Activated CD8-positive, alpha-beta memory T cell treated with anti-CD3 and anti-CD28 coated beads, Interleukin-2, amount 10 ng/mL, durations not matched to agents 7 days and 5 days (primary cell): ENCODE measurements at places on chromosomes 7 and 10. TPM values are rescaled to one million over a fixed set of nuclear protein-coding genes. Genes with fewer than 3 reads are reported as not detected.
A peak's percentile ranks its signal among the peaks of the same experiment; 100 is the strongest.

- no peak for DNase-seq
- no peaks in the 10 kb centered on the region for H3K27me3 ChIP-seq
- no peaks in the 10 kb centered on the region for H3K4me1 ChIP-seq
- no peak overlapping the region for H3K4me3 ChIP-seq
These were observed 421.5 kb downstream of the GPAM start for GRCh38 chr10:111762114-111762513.

GRCh38 chr10:11164803-11165590 lies 147.3 kb downstream of the CELF2 start:
- no peaks in the 10 kb centered on the region for H3K27me3 ChIP-seq
- H3K4me3 ChIP-seq = no peak overlapping the region
- DNase-seq = peak; percentile 90
- H3K36me3 ChIP-seq = peaks cover 13% of the 10 kb centered on the region
- H3K27ac ChIP-seq = peak overlapping the region; percentile 97

GRCh38 chr10:100519311-100520051 lies at the start of gene SEC31B:
Gene SEC31B (minus strand): TSS chr10:100519861. CDS start chr10:100516952, 2,909 bp downstream.
- H3K4me1 ChIP-seq = peaks cover 34% of the 10 kb centered on the region
- H3K4me3 ChIP-seq = no peak within 1 kb of the TSS
- DNase-seq = no peak

DNA sequence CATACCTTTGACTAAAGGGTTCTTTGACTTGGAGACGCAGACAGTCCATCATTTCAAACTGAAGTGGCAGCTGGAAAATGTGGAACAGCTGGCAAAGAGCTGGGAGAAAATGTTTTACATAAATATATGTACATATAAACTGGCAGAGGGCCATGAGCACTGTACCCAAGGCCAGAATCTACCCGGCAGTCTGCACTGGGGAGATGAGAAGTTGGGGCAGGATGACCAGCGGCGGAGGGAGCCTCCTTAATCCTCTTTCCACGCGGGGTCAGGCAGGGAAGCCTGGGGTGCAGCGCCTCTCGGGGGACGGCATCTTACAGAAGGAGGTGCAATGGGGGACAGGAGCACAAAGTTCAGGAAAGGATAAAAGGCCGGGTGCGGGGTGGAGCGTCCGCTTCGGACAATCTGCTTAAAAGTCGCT lies 1.3 kb downstream of the GLI3 start:
- H3K27me3 ChIP-seq = peaks cover 79% of the 10 kb centered on the region
- peak overlapping the region; percentile 57 for H3K4me3 ChIP-seq
- peaks cover 8% of the 10 kb centered on the region for H3K4me1 ChIP-seq
- no peaks in the 10 kb centered on the region for H3K36me3 ChIP-seq
- DNase-seq = no peak

DNA sequence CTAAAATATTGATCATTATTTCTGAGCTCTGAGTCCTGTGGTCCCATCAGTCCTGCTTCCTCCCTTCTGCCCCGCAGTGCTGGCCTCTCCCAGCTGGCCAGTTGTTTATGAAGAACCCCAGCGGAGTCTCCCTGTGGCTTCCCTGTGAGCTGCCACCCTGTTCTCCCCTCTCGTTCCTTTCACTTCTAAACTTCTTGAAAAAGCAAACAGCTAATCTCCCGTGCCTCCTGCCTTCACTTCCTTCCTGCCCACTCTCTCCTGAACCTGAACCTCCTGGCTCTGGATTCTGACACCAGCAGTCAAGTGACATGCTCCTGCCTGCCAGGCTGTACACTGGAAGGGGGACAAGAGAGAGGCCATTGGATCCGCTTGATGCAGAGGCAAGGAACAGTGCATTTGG lies 63.7 kb upstream of the ZPBP start:
- H3K27me3 ChIP-seq = no peaks in the 10 kb centered on the region
- peak overlapping the region; percentile 44 for H3K27ac ChIP-seq
- no peak for DNase-seq
- H3K4me1 ChIP-seq = peaks cover 18% of the 10 kb centered on the region
- no peak overlapping the region for H3K4me3 ChIP-seq

DNA sequence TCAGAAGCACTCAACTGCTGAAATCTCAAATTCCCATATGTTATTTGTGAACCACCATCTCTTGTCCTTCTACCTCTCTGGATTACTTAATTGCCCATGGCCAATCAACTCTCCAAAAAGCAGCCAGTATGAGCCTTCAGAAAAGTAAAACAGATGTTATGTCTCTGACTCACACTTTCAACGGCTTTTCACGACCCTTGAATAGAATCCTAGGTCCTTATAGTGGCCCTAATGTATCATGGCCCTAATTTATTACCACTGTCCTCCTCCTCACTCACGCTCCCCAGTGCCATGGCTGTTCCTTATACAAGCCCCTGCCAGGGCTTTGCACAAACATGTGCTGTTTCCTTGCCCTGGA lies 20.0 kb downstream of the ZNF438 start:
- H3K4me3 ChIP-seq = no peak overlapping the region
- no peaks in the 10 kb centered on the region for H3K27me3 ChIP-seq
- H3K4me1 ChIP-seq = peaks cover 9% of the 10 kb centered on the region

DNA sequence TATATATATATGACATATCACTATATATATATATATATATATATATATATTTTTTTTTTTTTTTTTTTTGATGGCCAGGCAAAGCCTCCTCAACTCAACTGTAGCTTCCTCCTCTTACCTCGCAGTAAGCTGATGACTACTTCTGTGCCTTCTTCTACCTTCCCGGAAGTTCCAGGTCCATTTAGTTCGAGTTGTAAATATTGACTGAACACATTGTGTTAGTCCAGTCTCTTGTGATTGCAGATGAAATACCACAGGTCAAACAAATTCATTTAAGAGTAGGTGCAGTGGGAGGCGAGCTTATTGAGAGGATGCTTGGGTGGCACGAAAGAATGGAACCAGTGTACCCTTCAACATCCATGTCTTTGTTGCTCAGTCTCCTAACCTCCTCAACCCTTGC lies 144.6 kb downstream of the ST7 start:
- no peak for DNase-seq
- H3K4me3 ChIP-seq = no peak overlapping the region
- peaks cover 7% of the 10 kb centered on the region for H3K4me1 ChIP-seq
- H3K27ac ChIP-seq = no peak overlapping the region
- H3K27me3 ChIP-seq = no peaks in the 10 kb centered on the region
- H3K36me3 ChIP-seq = no peaks in the 10 kb centered on the region

GRCh38 chr7:37732253-37732652 lies 48.7 kb downstream of the GPR141 start:
- peaks cover 32% of the 10 kb centered on the region for H3K27me3 ChIP-seq
- DNase-seq = no peak
- no peaks in the 10 kb centered on the region for H3K4me1 ChIP-seq
- no peak overlapping the region for H3K27ac ChIP-seq
- H3K4me3 ChIP-seq = no peak overlapping the region

- no peaks in the 10 kb centered on the region for H3K36me3 ChIP-seq
- H3K4me1 ChIP-seq = no peaks in the 10 kb centered on the region
- no peak overlapping the region for H3K4me3 ChIP-seq
- no peak overlapping the region for H3K27ac ChIP-seq
- no peak for DNase-seq
These were observed 73.1 kb downstream of the TLL2 start for GRCh38 chr10:96440361-96441292.

GRCh38 chr7:8251195-8251594 lies 10.8 kb downstream of the ICA1 start:
- H3K27ac ChIP-seq = no peak overlapping the region
- DNase-seq = no peak
- peaks cover 6% of the 10 kb centered on the region for H3K4me1 ChIP-seq
- H3K36me3 ChIP-seq = no peaks in the 10 kb centered on the region
- H3K4me3 ChIP-seq = no peak overlapping the region
- H3K27me3 ChIP-seq = peaks cover 28% of the 10 kb centered on the region

DNA sequence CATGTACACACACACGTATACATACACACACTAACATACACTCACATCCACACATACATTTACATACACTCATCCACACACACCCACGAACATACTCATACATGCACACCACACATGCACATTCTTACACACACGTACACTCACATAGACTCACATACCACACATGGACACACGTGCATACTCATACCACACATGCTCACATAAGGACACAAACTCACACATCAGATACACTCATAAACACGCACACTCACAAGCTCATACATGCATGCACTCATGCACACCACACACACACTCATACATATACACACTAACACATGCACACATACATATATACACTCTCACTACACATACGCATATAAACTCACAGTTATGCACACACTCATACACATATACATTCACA lies 1.2 kb upstream of the CALN1 start:
- no peak overlapping the region for H3K4me3 ChIP-seq
- no peaks in the 10 kb centered on the region for H3K36me3 ChIP-seq
- no peaks in the 10 kb centered on the region for H3K4me1 ChIP-seq

- H3K4me1 ChIP-seq = peaks cover 38% of the 10 kb centered on the region
- peaks cover 14% of the 10 kb centered on the region for H3K36me3 ChIP-seq
- H3K27me3 ChIP-seq = no peaks in the 10 kb centered on the region
- H3K4me3 ChIP-seq = no peak overlapping the region
- H3K27ac ChIP-seq = peak overlapping the region; percentile 72
- no peak for DNase-seq
These were observed 22.1 kb downstream of the HNRNPA2B1 start for GRCh38 chr7:26178272-26178960.

GRCh38 chr7:80128918-80129317 lies 5.7 kb upstream of the GNAI1 start:
- H3K27ac ChIP-seq = no peak overlapping the region
- DNase-seq = no peak
- peaks cover 11% of the 10 kb centered on the region for H3K27me3 ChIP-seq
- no peaks in the 10 kb centered on the region for H3K4me1 ChIP-seq
- peaks cover 1% of the 10 kb centered on the region for H3K36me3 ChIP-seq

DNA sequence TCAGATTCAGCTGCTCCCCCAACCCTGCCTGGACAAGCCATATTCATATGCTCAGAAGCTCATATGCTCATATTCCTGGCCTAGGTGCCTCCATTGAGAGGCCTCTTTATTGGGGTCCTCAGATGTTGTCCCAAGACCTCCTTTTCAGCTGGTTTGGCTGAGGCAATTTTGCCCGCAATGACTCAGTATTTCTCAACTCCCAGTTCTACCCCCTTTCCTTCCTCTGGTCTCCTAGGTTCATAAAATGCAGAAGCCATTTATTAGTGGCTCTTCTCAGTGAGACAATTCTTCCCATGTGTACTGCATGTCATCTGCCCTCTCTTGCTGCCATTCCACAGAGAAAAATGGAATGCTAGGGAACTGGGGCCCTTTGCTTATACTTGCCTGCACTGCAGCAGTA lies 110.7 kb downstream of the INHBA start:
- DNase-seq = no peak
- no peaks in the 10 kb centered on the region for H3K27me3 ChIP-seq
- H3K36me3 ChIP-seq = no peaks in the 10 kb centered on the region
- no peaks in the 10 kb centered on the region for H3K4me1 ChIP-seq
- H3K4me3 ChIP-seq = no peak overlapping the region
- H3K27ac ChIP-seq = no peak overlapping the region

GRCh38 chr7:39527296-39527695 lies 38.9 kb upstream of the YAE1 start:
- H3K27ac ChIP-seq = no peak overlapping the region
- peaks cover 34% of the 10 kb centered on the region for H3K27me3 ChIP-seq
- H3K4me1 ChIP-seq = no peaks in the 10 kb centered on the region
- DNase-seq = no peak
- H3K4me3 ChIP-seq = no peak overlapping the region

GRCh38 chr7:22572937-22573336 lies 72.9 kb upstream of the STEAP1B start:
- no peaks in the 10 kb centered on the region for H3K36me3 ChIP-seq
- no peak overlapping the region for H3K4me3 ChIP-seq
- peaks cover 75% of the 10 kb centered on the region for H3K27me3 ChIP-seq
- H3K4me1 ChIP-seq = peaks cover 16% of the 10 kb centered on the region
- no peak overlapping the region for H3K27ac ChIP-seq

- H3K27ac ChIP-seq = no peak overlapping the region
- no peaks in the 10 kb centered on the region for H3K36me3 ChIP-seq
- DNase-seq = no peak
- no peaks in the 10 kb centered on the region for H3K4me1 ChIP-seq
These were observed 52.8 kb upstream of the FIGNL1 start for GRCh38 chr7:50502947-50503346.

DNA sequence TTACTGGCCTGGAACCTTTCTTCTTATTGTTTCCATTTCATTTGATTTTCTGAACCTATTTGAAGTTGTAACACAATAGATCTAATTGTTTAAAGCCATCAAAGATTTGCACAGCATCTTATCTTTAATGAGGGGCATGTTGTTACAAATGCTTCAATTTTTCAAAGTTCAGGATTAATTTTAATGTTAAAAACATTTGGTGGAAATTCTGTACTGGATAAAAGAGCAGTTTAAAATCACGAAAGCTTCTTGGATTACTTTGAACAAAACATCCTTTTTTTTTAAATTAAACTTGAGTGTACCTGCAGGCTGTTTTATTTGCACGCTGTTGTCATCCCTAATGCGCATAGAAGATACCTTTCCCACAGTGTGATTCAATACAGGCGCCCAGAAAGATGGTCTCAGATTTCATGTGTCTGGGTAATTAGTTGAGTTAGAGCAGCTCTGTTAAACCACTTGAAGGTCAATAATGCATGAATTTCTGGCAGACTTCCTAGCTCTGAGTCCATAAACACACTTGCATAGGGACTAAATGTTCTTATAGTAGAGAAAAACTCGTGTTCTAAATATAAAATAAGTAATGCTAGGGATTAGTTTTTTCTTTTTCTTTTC lies 29.3 kb upstream of the DDX50 start:
- no peak overlapping the region for H3K27ac ChIP-seq
- DNase-seq = no peak
- H3K36me3 ChIP-seq = no peaks in the 10 kb centered on the region
- H3K4me3 ChIP-seq = no peak overlapping the region
- no peaks in the 10 kb centered on the region for H3K27me3 ChIP-seq
- H3K4me1 ChIP-seq = peaks cover 6% of the 10 kb centered on the region

GRCh38 chr7:2217716-2218443 lies 14.9 kb downstream of the MAD1L1 start:
- H3K27ac ChIP-seq = no peak overlapping the region
- peaks cover 10% of the 10 kb centered on the region for H3K36me3 ChIP-seq
- no peak for DNase-seq
- no peaks in the 10 kb centered on the region for H3K27me3 ChIP-seq

GRCh38 chr10:3873728-3874461 lies 88.9 kb upstream of the KLF6 start:
- peak overlapping the region; percentile 79 for H3K27ac ChIP-seq
- no peak overlapping the region for H3K4me3 ChIP-seq
- peaks cover 48% of the 10 kb centered on the region for H3K4me1 ChIP-seq
- no peak for DNase-seq
- H3K27me3 ChIP-seq = no peaks in the 10 kb centered on the region

- DNase-seq = no peak
- H3K36me3 ChIP-seq = peaks cover 2% of the 10 kb centered on the region
- H3K4me1 ChIP-seq = peaks cover 24% of the 10 kb centered on the region
- no peaks in the 10 kb centered on the region for H3K27me3 ChIP-seq
- no peak overlapping the region for H3K27ac ChIP-seq
These were observed 49.4 kb upstream of the OCM start for GRCh38 chr7:5831196-5831595.

The NKX1-2 gene
- total RNA-seq = not detected

The PTF1A gene
- not detected for total RNA-seq

The LRRTM3 gene
- not detected for total RNA-seq

The POU6F2 gene
- not detected for total RNA-seq

The ZNF394 gene
- total RNA-seq = 58.5 TPM

The XRCC2 gene
- total RNA-seq = 18.0 TPM

The SAP25 gene
- total RNA-seq = 26.3 TPM

The WNT16 gene
- total RNA-seq = not detected

The ZDHHC4 gene
- total RNA-seq = 30.1 TPM
